ENCODE measurements at places on chromosomes 1 and 21.

GRCh38 chr21:43858806-43859648 is 6.0 kb upstream of the AGPAT3 start:
- H3K27me3 ChIP-seq: no peaks in the 10 kb centered on the region
- H3K4me3 ChIP-seq: no peak overlapping the region
- H3K27ac ChIP-seq: no peak overlapping the region
- H3K36me3 ChIP-seq: no peaks in the 10 kb centered on the region
- H3K4me1 ChIP-seq: peaks cover 4% of the 10 kb centered on the region

GRCh38 chr1:210207597-210208450 is 24.8 kb upstream of the SERTAD4 start:
- H3K27me3 ChIP-seq: peaks cover 2% of the 10 kb centered on the region
- no peak for DNase-seq
- H3K27ac ChIP-seq: no peak overlapping the region
- no peaks in the 10 kb centered on the region for H3K36me3 ChIP-seq
- no peaks in the 10 kb centered on the region for H3K4me1 ChIP-seq
- no peak overlapping the region for H3K4me3 ChIP-seq

GRCh38 chr1:7898962-7899361 is 41.7 kb downstream of the TNFRSF9 start:
- no peaks in the 10 kb centered on the region for H3K4me1 ChIP-seq
- no peak overlapping the region for H3K27ac ChIP-seq
- DNase-seq: no peak
- no peaks in the 10 kb centered on the region for H3K27me3 ChIP-seq
- H3K36me3 ChIP-seq: no peaks in the 10 kb centered on the region

DNA sequence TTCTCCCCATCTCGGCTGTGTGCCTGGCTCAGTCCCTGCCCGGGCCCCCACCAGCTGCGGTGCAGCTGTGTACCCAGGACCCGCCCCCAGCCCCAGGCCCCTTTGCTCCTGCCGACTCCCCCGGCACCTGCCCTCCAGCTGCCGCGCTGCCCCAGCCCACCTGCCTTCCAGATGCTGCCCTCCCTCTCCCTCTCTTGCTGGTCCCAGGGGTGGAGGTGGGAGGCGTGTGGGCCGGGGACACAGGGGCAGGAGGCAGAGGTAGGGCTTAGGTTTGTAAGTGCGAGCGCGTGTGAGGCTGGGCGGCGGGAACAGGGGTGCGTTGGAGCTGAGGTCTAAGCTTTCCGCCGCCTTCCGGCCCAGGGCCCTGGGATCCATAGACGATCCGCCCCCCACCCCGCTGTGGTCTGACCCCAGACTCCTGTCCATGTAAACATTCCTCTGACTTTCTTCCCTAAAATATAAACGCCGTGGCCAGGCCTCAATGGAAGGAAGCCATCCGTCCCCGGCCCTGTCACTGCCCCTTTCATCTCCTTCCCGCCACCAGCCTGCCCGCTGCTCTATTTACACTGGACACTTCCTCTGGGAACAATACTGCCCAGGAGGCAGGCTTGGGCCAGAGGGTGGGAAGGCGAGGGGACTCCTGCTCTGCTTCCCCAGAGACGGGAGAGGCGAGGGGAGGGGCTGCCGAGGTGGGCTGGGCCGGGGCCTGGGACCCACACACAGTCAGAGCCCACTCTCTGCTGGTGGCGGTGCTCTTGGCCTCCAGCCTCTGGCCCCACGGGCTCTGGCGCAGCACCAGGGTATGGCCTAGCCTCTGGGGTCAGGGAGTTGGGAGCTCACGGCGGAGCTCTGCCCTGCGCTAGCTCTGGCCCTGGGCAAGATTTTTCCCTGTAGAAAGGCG is 128.3 kb downstream of the CASZ1 start:
- no peak overlapping the region for H3K4me3 ChIP-seq
- H3K4me1 ChIP-seq: no peaks in the 10 kb centered on the region
- no peak for DNase-seq

DNA sequence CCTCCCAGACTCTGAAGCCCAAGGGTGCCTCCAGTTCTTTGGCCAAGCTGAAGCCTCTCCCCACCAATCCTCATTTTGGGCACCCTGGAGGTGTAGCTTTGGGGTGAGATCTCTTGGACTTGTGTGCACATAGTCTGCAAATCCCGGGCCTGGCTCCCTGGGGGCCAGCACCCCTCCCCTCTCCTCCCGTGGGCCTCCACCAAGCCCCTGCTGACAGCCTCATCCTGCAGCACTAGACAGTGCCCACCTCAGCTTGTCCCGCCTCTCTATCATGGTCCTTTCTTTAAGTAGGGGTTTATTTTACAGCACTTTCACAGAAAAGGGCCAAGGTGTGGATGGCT is 3.2 kb downstream of the GJC2 start:
- H3K27me3 ChIP-seq: no peaks in the 10 kb centered on the region
- H3K36me3 ChIP-seq: peaks cover 20% of the 10 kb centered on the region
- no peak for DNase-seq
- H3K27ac ChIP-seq: no peak overlapping the region
- H3K4me3 ChIP-seq: no peak overlapping the region

- no peaks in the 10 kb centered on the region for H3K36me3 ChIP-seq
- no peak overlapping the region for H3K27ac ChIP-seq
- no peak overlapping the region for H3K4me3 ChIP-seq
- no peak for DNase-seq
These were observed 92.0 kb downstream of the KIF1B start for GRCh38 chr1:10302416-10302815.

DNA sequence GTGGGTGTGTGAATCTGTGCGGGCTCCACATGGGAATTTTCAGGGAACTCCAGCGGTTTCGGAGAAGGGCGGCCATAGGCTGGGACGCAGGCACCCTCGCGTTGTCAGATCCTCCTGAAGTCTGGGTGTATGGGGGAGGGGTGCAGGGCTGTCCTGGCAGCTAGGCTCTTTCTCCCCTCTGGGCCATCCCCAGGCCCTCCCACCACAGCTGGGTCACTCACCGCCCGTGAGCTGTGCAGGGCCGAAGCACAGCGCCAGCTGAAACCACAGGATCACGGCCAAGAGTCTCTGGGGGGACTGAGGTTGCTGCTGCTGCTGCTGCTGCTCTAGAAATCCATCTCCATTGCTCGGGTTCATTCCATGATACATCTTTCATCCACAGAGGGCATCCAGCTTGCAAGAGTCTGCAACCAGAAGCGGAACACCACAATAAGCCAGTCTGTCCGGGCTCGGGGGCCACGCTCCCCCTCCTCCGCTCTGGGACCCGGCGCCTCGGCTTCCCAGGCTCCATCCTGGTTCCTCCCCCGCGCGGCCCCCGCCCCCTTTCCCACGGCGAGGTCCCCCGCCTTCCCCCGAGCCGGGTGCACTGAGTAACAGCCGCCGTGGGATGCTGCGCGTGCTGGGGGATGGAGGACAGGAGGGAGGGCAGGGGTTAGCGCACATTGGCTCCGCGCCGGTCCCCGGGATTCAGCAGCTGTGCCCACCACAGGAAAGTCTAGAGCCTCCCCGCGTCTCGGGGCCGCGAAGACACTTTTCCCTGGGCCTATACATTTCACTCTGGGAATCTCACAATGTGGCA is 720 bp downstream of the SUSD4 start:
- peaks cover 13% of the 10 kb centered on the region for H3K4me1 ChIP-seq
- peak overlapping the region; percentile 73 for H3K4me3 ChIP-seq
- H3K27me3 ChIP-seq: no peaks in the 10 kb centered on the region

GRCh38 chr1:74344387-74344786 is 109.2 kb downstream of the TNNI3K start:
- no peak overlapping the region for H3K4me3 ChIP-seq
- no peak overlapping the region for H3K27ac ChIP-seq
- DNase-seq: no peak
- H3K36me3 ChIP-seq: no peaks in the 10 kb centered on the region
- H3K27me3 ChIP-seq: no peaks in the 10 kb centered on the region

- DNase-seq: no peak
- no peak overlapping the region for H3K4me3 ChIP-seq
- H3K27me3 ChIP-seq: no peaks in the 10 kb centered on the region
- no peaks in the 10 kb centered on the region for H3K4me1 ChIP-seq
- H3K27ac ChIP-seq: no peak overlapping the region
These were observed 64.9 kb downstream of the PRKCZ start for GRCh38 chr1:2115008-2115641.

Measured in effector memory CD4-positive, alpha-beta T cell (primary cell).